Natural killer cell treated with Interleukin-12 subunit alpha and Interleukin-12 subunit beta and Interleukin-15 and Interleukin-18, amount 100 ng/mL, for 72 hours (primary cell): ENCODE measurements at places on chromosomes 4 and X. TPM values are rescaled to one million over a fixed set of nuclear protein-coding genes. Genes with fewer than 3 reads are reported as not detected.
A peak's percentile ranks its signal among the peaks of the same experiment; 100 is the strongest.

- H3K4me3 ChIP-seq = peak overlapping the region; percentile 75
- DNase-seq = no peak
- no peaks in the 10 kb centered on the region for H3K27me3 ChIP-seq
These were observed 786 bp upstream of the ZFX start for GRCh38 chrX:24148535-24149350.

- no peak for DNase-seq
- no peak overlapping the region for H3K4me3 ChIP-seq
- no peaks in the 10 kb centered on the region for H3K27me3 ChIP-seq
- H3K27ac ChIP-seq = no peak overlapping the region
- no peaks in the 10 kb centered on the region for H3K4me1 ChIP-seq
- no peaks in the 10 kb centered on the region for H3K36me3 ChIP-seq
These were observed 192.8 kb downstream of the SPOCK3 start for GRCh38 chr4:167041524-167041923.

SYNPO2 gene
- total RNA-seq = 0.36 TPM

TMSB15A gene
- not detected for total RNA-seq

DNA sequence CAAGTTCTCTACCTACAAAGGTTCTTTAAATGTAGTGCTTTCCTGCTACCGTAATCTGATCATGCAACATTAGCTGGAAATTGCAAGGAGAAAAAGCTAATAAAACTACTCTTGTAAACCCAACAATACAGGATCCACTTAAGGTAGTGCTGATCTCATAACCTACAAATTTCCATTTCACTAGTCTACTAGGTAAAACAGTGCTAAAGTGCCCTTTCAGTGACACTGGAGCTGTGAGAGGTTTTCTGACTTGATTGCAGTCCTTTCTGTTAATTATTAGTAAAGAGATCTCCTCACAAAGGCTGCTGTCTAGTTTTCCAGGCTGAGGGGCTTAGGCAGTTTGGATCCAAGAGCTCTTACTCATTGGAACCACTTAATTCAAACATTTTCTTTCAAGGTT is 1118.7 kb downstream of the SH3BGRL start:
- H3K36me3 ChIP-seq = no peaks in the 10 kb centered on the region
- peaks cover 3% of the 10 kb centered on the region for H3K27me3 ChIP-seq
- no peak for DNase-seq
- H3K4me3 ChIP-seq = no peak overlapping the region
- no peaks in the 10 kb centered on the region for H3K4me1 ChIP-seq

GRCh38 chr4:118154649-118155048 is 120.4 kb downstream of the NDST3 start:
- no peak for DNase-seq
- peaks cover under 1% of the 10 kb centered on the region for H3K36me3 ChIP-seq
- H3K27ac ChIP-seq = no peak overlapping the region
- no peaks in the 10 kb centered on the region for H3K4me1 ChIP-seq
- no peaks in the 10 kb centered on the region for H3K27me3 ChIP-seq
- no peak overlapping the region for H3K4me3 ChIP-seq

- DNase-seq = no peak
- H3K36me3 ChIP-seq = peaks cover 6% of the 10 kb centered on the region
- no peak overlapping the region for H3K4me3 ChIP-seq
These were observed 329.2 kb upstream of the EPHA5 start for GRCh38 chr4:65999518-65999871.

FHDC1 gene
- total RNA-seq = 0.33 TPM

GRCh38 chr4:88291003-88291402 is 6.6 kb upstream of the PPM1K start:
- no peak overlapping the region for H3K4me3 ChIP-seq
- no peaks in the 10 kb centered on the region for H3K36me3 ChIP-seq
- H3K4me1 ChIP-seq = no peaks in the 10 kb centered on the region
- DNase-seq = no peak

DNA sequence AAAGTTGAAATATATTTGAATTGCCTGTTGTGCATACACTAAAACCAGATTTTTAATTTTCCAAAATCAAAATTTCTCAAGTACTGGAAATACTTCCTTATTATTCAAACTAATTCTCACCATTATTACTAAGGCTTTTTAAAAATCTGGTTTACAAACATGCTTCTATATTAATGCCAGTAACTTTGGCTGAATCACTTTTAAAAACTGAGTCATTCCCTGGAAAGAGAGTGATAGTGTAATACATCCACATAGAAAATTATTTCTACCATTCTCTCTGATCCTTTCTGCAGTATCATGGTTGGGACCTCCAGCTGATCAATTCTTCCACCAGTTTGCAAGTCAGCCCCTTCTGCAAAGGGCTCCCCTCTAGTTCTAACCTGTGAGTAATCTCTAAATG is 165.3 kb upstream of the FAM241A start:
- no peak overlapping the region for H3K27ac ChIP-seq
- no peak overlapping the region for H3K4me3 ChIP-seq
- no peak for DNase-seq
- no peaks in the 10 kb centered on the region for H3K27me3 ChIP-seq
- no peaks in the 10 kb centered on the region for H3K36me3 ChIP-seq
- no peaks in the 10 kb centered on the region for H3K4me1 ChIP-seq

ADAM29 gene
- total RNA-seq = not detected

- H3K27me3 ChIP-seq = no peaks in the 10 kb centered on the region
- no peak overlapping the region for H3K27ac ChIP-seq
- no peak overlapping the region for H3K4me3 ChIP-seq
- no peak for DNase-seq
- no peaks in the 10 kb centered on the region for H3K4me1 ChIP-seq
These were observed 375.9 kb upstream of the NDST4 start for GRCh38 chr4:115489279-115489678.

- no peak for DNase-seq
- H3K4me1 ChIP-seq = no peaks in the 10 kb centered on the region
- H3K27me3 ChIP-seq = peaks cover 6% of the 10 kb centered on the region
- H3K27ac ChIP-seq = no peak overlapping the region
- H3K4me3 ChIP-seq = no peak overlapping the region
- no peaks in the 10 kb centered on the region for H3K36me3 ChIP-seq
These were observed 78.7 kb upstream of the DCLK2 start for GRCh38 chr4:149999485-150000074.

- no peak for DNase-seq
- H3K4me1 ChIP-seq = no peaks in the 10 kb centered on the region
- H3K36me3 ChIP-seq = no peaks in the 10 kb centered on the region
- H3K27ac ChIP-seq = no peak overlapping the region
These were observed 196.4 kb upstream of the RADX start for GRCh38 chrX:106415276-106415895.

DNA sequence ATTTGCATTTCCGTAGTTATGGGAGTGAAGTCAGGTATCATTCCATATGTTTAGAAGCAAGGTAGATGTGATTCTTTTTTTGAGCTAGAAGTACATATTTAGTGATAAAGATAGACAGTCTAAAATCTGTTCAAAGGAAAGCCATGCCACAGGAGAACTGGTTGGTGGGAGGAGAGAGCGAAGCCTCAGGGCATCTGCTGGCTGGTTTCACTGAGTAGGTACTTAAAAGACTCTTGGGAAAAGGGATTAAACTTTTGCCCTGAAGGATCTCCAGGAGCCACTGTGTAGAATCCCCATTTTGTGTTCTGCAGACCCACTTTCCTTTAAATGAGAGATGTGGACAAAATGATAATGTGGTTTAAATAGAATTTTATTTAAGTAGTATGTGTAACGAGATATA is 89.6 kb downstream of the SHROOM2 start:
- no peaks in the 10 kb centered on the region for H3K4me1 ChIP-seq
- DNase-seq = no peak
- H3K36me3 ChIP-seq = no peaks in the 10 kb centered on the region

TXK gene
- total RNA-seq = 26.1 TPM

GRCh38 chrX:3743801-3744439 is 30.5 kb upstream of the PRKX start:
- DNase-seq = peak; percentile 64
- H3K27me3 ChIP-seq = no peaks in the 10 kb centered on the region
- peaks cover 7% of the 10 kb centered on the region for H3K36me3 ChIP-seq
- H3K4me1 ChIP-seq = peaks cover 43% of the 10 kb centered on the region

POU3F4 gene
- not detected for total RNA-seq

GRCh38 chrX:26466387-26466786 is 250.4 kb downstream of the MAGEB5 start:
- H3K36me3 ChIP-seq = no peaks in the 10 kb centered on the region
- H3K27ac ChIP-seq = no peak overlapping the region
- no peaks in the 10 kb centered on the region for H3K4me1 ChIP-seq
- no peak overlapping the region for H3K4me3 ChIP-seq
- H3K27me3 ChIP-seq = no peaks in the 10 kb centered on the region

- no peak overlapping the region for H3K4me3 ChIP-seq
- no peak overlapping the region for H3K27ac ChIP-seq
- H3K36me3 ChIP-seq = no peaks in the 10 kb centered on the region
- H3K27me3 ChIP-seq = peaks cover 4% of the 10 kb centered on the region
These were observed 533 bp downstream of the GPR173 start for GRCh38 chrX:53049127-53049517.

DNA sequence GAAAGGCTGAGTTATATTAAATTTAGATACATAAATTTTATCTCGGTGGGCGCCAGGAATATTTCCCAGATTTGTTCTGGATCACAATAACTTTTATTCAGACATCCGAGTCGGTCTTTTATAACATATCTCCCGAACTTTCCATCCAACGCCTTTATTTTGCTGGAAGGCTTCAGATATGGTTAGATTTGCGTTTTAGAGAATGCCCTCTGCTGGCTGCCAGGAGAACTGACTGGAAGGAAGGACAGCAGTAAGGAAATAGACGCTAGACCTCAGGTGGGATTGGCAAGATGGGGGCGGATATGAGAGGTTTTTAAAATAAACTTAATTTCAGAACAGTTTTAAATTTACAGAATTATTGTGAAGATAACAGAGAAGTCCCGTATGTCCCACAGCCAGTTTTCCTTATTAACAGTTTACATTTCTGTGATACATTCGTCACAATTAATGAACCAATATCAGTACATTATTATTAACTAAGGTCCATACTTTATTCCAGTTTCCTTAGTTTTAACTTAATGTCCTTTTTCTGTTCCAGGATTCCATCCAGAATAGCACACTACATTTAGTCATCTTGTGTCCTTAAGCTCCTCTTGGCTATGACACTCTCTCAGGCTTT is 4.6 kb upstream of the KANTR start:
- no peaks in the 10 kb centered on the region for H3K27me3 ChIP-seq
- H3K27ac ChIP-seq = no peak overlapping the region
- H3K4me3 ChIP-seq = peak overlapping the region; percentile 79
- peaks cover 18% of the 10 kb centered on the region for H3K4me1 ChIP-seq

DNA sequence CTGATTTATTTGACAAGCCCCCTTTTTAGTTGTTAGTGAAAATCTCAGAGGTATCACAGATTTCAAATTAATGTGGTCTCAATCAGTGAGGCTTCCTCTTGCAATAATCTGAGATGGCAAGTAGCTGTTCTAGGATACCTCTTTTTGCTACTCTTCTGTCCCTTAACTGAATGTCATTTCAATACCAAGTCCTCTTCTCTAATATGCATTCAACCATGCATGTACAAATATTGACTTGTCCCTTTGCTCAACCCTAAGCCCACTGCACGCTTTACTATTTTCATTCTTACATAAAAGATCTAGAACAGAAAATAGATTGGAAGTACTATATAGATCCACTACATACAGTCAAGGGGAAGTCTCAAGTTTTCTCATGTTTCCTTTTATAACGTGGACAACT is 164.2 kb downstream of the CBR4 start:
- no peak for DNase-seq
- no peaks in the 10 kb centered on the region for H3K4me1 ChIP-seq
- H3K36me3 ChIP-seq = no peaks in the 10 kb centered on the region
- H3K27me3 ChIP-seq = peaks cover 7% of the 10 kb centered on the region
- H3K27ac ChIP-seq = no peak overlapping the region

SH3RF1 gene
- total RNA-seq = 1.3 TPM

GRCh38 chr4:118683513-118683912 is 1.7 kb upstream of the METTL14 start:
- peaks cover 16% of the 10 kb centered on the region for H3K4me1 ChIP-seq
- no peak overlapping the region for H3K4me3 ChIP-seq
- no peak for DNase-seq
- H3K27ac ChIP-seq = no peak overlapping the region
- H3K36me3 ChIP-seq = no peaks in the 10 kb centered on the region
- no peaks in the 10 kb centered on the region for H3K27me3 ChIP-seq

TRIM61 gene
- total RNA-seq = 4.6 TPM

- no peaks in the 10 kb centered on the region for H3K4me1 ChIP-seq
- no peak for DNase-seq
- H3K27ac ChIP-seq = no peak overlapping the region
- no peaks in the 10 kb centered on the region for H3K27me3 ChIP-seq
- H3K36me3 ChIP-seq = peaks cover 5% of the 10 kb centered on the region
- H3K4me3 ChIP-seq = no peak overlapping the region
These were observed 121.9 kb downstream of the GASK1B start for GRCh38 chr4:158050942-158051341.

DCLK2 gene
- not detected for total RNA-seq

STAG2 gene
- total RNA-seq = 96.9 TPM

- H3K4me3 ChIP-seq = no peak overlapping the region
- no peaks in the 10 kb centered on the region for H3K4me1 ChIP-seq
- H3K27ac ChIP-seq = no peak overlapping the region
- peaks cover 10% of the 10 kb centered on the region for H3K27me3 ChIP-seq
These were observed 56.8 kb upstream of the PRDX4 start for GRCh38 chrX:23610495-23610894.

DNA sequence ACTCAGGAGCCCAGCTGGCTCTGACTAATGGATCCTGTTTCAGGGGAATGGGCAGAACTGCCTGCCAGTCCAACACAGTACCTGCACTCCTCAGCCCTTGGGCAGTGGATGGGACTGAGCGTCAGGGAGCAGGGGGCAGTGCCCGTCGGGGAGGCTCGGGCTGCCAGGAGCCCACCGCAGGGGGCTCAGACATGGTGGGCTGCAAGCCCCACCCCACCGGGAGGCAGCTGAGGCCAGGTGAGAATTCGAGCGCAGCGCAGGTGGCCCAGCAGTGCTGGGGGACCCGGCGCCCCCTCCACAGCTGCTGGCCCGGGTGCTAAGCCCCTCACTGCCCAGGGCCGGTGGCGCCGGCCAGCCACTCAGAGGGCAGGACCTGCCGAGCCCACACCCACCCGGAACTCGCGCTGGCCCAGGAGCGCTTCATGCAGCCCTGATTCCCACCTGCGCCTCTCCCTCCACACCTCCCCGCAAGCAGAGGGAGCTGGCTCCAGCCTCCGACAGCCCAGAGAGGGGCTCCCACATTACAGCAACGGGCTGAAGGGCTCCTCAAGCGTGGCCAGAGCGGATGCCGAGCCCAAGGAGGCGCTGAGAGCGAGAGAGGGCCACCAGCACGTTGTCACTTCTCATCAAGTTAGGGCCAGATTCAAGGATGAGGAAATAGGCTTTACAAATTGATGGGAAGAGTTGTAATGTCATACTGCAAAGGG is 668.8 kb downstream of the GALNTL6 start:
- H3K4me1 ChIP-seq = no peaks in the 10 kb centered on the region
- H3K4me3 ChIP-seq = no peak overlapping the region
- H3K27ac ChIP-seq = no peak overlapping the region
- peaks cover 6% of the 10 kb centered on the region for H3K36me3 ChIP-seq
- no peak for DNase-seq
- H3K27me3 ChIP-seq = no peaks in the 10 kb centered on the region

DNA sequence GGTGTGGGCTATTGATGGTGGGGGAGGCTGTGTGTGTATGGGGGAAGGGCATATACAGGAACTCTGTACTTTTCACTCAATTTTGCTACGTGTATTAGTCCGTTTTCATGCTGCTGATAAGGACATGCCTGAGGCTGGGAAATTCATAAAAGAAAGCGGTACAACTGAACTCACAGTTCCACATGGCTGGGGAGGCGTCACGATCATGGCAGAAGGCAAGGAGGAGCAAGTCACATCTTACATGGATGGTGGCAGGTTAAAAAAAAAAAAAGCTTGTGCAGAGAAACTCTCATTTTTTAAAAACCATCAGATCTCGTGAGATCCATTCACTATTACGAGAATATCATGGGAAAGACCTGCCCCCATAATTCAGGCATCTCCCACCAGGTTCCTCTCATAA is 152.3 kb downstream of the NEK1 start:
- no peaks in the 10 kb centered on the region for H3K27me3 ChIP-seq
- no peak overlapping the region for H3K27ac ChIP-seq
- no peak overlapping the region for H3K4me3 ChIP-seq
- no peaks in the 10 kb centered on the region for H3K4me1 ChIP-seq
- H3K36me3 ChIP-seq = peaks cover 28% of the 10 kb centered on the region
